ENCODE measurements at places on chromosomes 2 and 18.

- DNase-seq = no peak
These were observed 130.6 kb downstream of the CABLES1 start for GRCh38 chr18:23265682-23266399.

DNA sequence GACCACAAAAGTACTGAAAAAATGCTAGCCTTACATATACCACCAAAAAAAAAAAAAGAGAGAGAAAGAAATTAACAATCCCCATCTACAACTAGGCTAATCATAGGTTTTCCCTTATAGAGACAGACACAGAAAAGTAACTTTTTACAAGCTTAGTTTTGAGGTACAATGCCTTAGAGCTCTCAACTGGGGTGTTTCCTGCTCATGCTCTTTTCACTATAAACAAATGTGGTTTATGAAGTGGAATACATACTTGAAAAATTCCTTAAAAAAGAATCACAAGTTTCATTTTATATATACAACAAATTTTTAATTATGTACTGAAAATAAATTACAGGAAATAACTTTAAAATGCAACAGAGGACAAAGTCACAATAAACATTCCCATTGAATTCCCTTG is 82.5 kb downstream of the ATL2 start:
- no peak for DNase-seq

- DNase-seq = no peak
These were observed 216.1 kb downstream of the SH3RF3 start for GRCh38 chr2:109345091-109345490.

GRCh38 chr2:200168641-200169555 is 137.6 kb upstream of the SPATS2L start:
- no peak for DNase-seq

GRCh38 chr2:168160897-168161296 is 86.5 kb downstream of the STK39 start:
- DNase-seq = peak; percentile 18

DNA sequence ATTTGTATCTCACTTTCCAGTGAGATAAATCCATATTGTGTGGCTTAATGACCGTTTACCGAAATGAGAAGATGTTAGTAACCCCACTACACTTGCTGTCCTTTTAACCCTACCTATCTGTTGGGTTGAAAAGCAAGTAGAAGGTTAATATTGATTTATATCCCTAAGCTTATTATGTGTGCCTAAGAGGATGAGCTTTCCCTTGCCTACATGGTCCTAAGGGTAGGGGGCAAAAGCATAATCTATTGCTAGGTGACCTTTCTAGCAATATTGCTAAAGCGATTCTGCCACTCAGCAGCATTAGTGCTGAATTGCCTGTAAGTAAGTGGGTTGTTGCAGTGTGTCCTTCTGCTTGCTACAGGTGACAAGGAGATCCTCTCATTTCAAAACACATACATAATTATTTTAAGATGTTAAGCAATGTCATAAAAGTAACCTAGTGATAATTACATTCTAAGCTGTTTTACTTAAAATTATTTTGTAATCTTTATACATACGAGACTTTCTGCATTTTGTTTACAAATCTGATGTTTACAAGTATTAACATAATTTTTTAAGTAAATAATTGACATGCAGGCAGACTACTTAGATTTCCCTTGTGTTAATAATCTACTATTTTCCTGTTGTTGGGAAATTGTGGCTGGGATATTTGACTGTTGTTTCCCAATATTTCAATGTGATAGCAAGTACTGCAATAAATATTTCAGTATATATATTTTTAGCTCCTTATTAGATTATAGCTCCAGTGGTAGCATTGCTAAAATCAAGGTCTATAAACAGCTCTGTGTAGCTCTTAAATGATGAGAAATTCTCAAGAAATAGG is 49.1 kb upstream of the CABYR start:
- no peak for DNase-seq

GRCh38 chr2:164697688-164698461 is 76.6 kb upstream of the GRB14 start:
- no peak for DNase-seq

DNA sequence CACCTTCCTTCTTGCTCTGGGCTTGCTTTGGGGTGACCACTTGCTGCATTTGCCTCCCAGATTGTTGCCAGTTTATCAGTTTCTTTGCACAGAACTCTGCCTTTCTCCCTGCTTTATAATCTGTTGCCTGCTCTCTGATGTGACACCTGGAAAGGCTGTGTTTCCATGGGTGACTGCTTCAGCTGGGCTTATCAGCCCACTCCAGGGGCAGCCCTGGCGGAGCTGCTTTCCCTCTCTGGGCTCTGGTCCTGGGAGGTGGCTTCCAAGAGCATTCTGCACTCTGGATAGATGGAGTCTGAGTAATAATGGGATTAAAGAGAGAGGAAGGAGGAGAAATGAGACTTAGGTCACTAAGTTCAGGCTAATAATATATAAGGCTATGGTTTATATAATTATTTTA is 352.7 kb downstream of the TSN start:
- no peak for DNase-seq

DNA sequence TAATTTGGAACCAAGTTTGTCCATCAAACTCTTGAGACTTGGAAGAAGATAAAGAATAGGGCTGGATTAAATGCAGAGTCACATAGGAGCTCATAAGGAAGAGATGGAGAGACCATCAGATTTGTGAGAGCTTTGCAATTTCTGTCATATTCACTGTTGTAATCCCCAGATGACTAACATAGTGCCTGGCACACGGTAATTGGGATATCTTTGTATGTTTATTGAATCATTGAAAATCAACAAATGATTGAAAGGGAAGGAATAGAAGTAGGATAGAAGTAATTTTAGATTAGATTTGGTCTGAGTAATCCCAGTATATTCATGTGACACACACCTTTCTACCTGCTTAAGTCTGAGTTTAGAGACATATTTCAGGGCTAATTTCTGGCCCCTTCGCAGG is 75.4 kb downstream of the LCLAT1 start:
- no peak for DNase-seq

DNA sequence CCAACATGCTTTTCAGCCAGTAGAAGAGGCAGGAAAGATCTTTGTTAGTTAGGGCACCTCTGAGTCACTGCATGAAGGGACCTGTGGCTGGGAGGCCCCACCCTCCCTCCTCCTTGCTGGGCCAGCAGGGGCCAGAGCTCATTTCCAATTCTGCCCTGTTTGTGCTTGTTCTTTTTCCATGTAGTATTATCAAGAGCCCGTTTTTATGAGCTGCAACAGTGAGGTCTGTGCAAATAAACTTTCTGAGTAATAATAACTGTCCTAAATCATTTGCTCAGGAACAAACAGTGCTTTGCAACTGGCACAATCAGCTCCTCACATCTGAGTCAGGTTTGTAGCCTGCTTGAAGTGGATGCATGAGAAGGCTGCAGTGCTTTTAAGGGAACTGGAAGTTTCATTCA is 128.0 kb downstream of the ARL4C start:
- no peak for DNase-seq

GRCh38 chr18:40874233-40874632 is 1080.8 kb upstream of the PIK3C3 start:
- DNase-seq = no peak

GRCh38 chr2:218329826-218330593 is 26.6 kb upstream of the CATIP start:
- no peak for DNase-seq

DNA sequence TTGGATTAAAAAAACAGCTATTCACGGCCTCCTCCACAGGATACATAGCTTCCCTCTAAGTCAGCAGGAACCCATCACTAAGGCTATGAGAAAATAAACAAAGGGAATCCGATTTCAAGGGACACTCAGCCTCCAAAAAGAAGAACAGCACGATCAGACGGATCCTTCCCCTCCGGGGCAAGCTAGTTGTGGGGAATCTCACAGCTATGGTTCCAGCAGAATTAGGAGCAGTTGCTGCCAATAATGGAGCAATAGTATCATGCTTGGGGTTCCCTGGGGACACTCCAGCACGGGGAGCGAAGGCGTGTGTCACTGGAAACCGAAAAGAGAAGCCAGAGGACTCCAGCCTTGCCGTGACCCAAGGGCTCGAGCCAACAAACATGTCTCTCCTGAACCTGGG is 163.1 kb downstream of the TTC32 start:
- no peak for DNase-seq

DNA sequence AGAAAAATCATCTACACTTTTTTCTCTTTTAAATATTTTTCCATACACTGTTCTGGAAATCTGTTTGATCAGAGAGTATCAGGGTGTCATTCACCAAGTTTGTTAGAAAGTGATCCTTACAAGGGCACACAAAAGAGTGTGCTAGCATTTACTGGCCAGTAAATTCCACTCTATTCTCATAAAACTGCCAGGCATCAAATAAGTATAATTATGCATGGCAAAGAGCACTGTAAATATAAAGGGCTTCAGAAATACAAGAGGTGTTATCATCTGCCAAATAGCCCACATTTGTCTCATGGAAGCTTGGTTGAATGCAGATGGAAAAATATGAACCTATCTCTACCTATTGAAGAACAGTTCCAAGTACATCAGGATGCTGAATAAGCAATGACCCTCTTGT is 847.3 kb upstream of the ACVR2A start:
- no peak for DNase-seq

GRCh38 chr2:64700133-64700809 is 46.6 kb upstream of the SERTAD2 start:
- DNase-seq = peak; percentile 41

- DNase-seq = no peak
These were observed 127.7 kb downstream of the RNF152 start for GRCh38 chr18:61765097-61765496.

GRCh38 chr2:105410554-105410953 is 11.7 kb upstream of the FHL2 start:
- DNase-seq = no peak

- DNase-seq = no peak
These were observed 4.5 kb upstream of the CREB1 start for GRCh38 chr2:207525296-207525695.

GRCh38 chr2:178589335-178589734 is 109.1 kb downstream of the PLEKHA3 start:
- no peak for DNase-seq

DNA sequence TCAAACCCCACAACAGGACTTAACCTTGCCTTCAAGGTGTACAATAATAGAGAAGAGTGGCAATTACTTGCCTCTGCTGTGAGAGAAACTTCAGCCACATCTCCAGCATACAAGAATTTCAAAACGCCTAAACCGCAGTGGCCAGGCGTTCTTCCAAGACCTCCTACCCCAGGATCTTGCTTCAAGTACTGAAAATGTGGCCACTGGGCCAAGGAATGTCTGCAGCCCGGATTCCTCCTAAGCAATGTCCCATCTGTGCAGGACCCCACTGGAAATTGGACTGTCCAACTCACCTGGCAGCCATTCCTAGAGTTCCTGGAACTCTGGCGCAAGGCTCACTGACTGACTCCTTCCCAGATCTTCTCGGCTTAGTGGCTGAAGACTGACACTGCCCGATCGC is 2.8 kb upstream of the CYB5A start:
- no peak for DNase-seq

DNA sequence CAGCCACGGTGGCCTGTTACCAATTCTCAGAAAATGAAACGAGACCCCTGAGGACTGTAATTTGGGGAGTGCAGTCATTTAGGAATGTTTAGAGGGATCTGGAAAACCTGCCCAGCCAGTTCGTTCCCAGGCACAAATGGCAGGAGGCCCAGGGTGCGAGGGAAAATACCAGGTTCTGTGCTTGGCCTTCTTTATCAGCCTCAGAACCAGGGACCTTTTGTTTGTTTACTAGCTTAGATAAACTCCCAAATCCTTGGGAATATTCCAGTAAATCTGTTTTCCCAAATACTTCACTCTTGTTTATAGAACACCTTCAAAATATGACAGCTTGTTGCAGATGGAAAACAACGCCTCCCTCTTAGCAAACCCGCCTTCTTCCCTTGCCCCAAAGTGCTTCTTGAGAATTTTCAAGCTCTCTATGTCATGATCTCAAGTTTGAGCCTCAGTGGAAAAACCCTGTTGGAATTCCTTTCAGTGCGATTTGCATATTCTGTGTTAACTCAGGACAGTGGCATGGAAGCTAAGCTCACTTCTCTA is 400.3 kb upstream of the SMIM21 start:
- no peak for DNase-seq

DNA sequence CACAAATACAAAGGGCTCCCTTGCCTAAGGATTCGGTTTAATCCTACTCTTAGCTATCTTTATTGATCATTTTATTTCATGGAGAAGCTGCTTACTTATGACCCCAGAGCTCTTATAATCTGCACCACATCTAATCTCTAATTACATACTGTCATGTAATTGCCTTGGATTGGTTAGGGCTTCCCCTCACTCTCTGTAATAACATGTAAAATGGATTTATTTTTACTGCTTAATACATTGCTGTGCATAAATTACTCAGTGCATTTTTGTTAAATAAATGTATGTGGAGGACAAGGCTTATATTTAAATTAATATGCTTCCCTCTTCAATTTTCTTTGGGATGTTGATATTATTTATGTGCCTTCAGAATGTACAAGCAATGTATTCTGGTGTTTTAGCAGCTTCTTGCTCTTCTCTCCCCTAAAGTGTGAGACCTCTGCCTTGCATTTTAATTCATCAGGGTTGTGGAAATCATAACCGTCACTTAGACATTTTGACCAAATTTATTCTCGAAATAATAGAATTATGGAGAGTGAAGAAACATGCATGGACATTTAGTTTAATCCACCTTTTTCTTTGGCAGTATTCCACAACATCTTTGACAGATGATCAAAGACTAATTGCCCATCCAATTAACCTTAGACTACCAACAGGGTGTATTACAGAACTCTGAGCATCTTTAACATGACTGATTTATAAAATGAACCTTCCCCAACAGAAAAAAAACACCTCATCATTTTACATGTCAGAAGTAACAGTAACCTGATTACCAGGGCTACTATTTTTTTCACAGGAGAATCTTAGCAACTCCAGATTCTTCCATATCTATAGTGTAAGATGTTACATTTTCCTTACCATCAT is 692.6 kb downstream of the LRRTM4 start:
- no peak for DNase-seq

DNA sequence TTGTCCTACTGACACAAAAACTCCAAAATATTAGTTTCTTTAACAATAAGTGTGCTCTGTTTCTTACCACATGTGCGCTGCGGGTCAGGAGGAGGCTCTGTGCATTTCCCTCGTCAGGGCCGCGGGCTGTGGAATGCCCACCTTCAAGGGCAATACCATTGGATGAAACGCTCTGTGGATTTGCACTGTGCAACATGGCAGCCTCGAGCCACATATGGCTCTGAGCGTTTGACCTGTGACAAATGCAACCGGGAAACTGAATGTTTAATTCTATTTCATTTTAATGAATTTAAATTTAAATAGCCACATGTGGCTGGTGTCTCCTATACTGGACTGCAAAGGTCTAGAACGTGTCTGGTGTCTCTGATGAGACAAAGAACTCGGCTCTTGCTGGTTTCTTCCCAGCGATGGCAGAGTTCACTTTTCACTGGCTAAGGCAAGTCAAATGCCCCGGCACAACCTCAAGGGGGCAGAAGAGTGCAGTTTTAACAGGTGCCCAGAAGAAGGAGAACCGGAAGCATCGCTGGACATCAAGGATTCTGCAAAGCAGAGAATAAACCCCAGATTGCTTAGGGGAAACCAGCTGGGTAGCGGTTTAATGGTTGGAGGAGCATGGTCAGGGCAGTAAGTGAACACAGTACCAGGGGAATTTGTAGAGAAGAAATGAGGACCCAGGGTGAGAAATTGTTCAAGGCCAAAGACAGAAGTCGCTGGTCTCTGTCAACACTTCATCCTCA is 37.0 kb upstream of the TMEM18 start:
- peak; percentile 14 for DNase-seq

All from HL-60 (cell line).